NCI-H446 (cell line): ENCODE measurements at places on chromosomes 6 and 20.
A peak's percentile ranks its signal among the peaks of the same experiment; 100 is the strongest.

GRCh38 chr6:31737315-31737990 lies 1.1 kb upstream of the CLIC1 start:
- no peak for DNase-seq

GRCh38 chr6:47938405-47938804 lies 156.6 kb downstream of the OPN5 start:
- DNase-seq: no peak

DNA sequence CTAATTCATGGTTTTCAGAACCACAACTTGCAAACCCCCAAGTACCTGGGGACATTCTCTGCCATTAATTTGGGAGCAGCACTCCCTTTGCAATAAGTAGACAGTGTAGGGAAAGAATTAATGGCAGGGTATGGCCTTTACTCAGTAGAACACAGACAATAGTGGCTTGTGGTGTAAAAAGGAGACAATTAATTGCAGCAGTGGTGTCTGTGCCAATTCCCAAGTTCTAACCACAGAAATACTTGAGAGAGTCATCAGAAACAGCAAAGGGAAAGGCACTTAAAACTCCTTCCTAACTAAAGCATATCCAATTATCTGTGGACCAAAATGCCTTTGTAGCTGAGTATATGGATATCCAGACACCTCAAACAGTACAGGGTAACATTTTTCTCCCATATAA lies 257.6 kb upstream of the POU3F2 start:
- DNase-seq: no peak

DNA sequence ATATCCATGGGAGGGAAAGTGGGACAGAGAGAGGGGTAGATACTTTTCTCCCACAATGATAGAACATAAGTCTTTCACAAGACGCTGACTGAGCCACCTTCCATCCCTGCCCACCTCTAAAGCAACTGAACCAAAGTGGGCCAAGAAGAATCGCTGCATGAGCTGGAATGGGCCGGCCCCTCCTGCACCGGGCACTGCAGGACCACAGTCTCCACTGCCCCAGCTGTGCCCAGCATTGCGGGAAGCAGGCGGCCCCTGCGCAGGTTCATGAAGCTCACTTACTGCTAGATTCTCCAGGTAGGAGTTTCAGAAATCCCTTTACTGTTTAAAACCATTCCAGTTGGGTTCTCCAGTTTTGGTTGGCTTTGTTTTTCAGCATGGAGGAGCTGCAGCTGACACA lies 32.0 kb upstream of the CST7 start:
- no peak for DNase-seq

DNA sequence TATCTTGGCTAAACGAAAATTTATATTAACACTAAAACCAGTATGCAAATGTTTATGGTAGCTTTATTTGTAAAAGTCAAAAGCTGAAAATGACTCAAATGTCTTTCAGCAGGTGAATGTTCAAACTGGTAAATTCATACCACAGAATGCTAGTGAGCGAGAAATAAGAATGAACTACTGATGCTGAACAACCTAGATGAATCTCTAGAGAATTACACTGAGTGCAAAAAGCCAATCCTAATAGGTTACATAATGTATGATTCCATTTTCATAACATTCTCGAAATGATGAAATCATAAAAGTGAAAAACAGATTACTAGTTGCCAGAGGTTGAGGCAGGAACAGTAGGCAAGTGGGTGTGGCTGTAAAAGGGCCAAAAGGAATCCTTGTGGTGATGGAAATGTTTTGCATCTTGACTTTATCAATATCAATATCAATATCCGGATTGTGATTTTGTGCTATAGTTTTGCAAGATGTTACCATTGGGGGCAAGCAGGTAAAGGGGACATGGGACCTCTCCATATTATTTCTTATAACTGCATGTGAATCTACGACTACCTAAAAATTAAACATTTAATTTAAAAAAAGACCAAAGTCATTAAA lies 26.1 kb downstream of the ZNF311 start:
- DNase-seq: no peak

DNA sequence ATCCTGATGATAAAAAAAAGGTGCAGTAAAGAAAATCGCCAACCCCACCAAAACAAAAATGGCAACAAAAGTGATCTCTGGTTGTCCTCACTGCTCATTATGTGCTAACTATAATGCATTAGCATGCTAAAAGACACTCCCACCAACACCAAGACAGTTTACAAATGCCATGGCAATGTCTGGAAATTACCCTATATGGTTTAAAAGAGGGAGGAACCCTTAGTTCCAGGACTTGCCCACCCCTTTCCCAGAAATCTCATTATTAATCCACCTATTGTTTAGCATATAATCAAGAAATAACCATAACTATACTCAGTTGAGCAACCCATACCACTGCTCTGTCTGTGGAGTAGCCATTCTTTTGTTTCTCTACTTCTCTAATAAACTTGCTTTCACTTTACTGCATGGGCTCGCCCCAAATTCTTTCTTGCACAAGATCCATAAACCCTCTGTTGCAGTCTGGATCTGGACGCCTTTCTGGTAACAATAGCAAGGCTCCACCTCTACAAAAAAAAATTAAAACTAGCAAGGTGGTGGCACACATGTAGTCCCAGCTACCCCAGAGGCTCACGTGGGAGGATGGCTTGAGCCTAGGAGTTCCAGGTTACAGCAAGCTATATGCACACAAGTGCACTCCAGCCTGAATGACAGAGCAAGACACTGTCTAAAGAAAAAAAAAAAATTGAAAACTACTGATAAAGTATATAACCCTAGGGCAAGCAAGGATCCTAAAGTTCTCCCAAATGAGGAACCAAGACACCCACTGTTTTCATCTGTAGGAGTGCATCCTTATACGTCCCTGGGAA lies 278.8 kb upstream of the JARID2 start:
- DNase-seq: no peak

DNA sequence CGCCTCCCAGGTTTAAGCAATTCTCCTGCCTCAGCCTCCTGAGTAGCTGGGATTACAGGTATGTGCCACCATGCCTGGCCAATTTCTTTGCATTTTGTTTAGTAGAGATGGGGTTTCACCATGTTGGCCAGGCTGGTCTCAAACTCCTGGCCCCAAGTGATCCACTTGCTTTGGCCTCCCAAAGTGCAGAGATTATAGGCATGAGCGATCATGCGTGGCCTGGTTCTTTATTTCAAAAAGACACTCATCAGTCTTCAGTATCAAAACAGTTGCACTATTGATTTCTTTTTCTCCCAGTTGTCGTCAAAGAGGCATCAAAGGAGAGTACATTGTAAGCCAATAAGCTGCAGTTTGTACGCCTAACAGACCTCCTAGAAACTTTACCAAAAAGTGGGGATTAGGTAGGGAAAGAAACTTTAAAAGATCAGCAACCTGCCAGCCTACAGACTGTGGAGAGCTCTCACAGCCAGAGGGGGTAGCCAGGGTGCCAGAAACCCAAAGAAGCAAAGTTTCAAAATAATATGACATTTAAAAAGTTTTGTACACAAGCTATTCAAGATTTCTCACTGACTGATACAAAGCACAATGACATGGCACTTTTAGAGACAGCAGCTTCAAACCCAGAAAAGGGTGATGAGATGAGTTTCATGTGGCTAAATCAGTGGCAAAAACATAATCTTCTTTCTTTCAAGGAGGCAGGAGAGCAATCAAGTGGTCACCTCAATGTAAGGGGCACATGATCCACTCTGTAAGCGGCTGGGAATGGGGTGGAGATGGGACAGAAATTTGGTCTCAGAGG lies 83.0 kb upstream of the RALY start:
- no peak for DNase-seq

DNA sequence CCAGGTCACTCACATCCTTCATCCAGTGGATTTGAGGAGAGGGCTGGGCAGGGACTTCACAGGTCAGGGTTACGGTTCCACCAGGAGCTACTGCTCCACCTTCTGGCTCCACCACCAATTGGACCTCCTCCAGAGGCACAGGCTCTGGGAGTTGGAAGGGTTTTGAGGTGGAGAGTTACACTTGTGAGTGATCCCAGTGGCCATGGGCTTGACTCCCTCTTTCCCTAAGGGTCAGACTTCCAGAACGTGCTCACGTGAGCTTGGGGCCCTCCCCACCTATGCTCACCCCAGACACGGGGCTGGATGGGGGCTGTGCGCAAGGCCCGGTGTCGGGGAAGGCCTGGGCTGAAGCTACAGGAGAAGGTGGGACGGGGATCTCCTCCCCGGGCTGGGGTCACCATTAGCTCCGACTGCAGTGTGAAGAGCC lies 1.5 kb downstream of the AGER start:
- DNase-seq: no peak

GRCh38 chr6:36155662-36156061 lies 25.3 kb downstream of the MAPK13 start:
- DNase-seq: no peak

DNA sequence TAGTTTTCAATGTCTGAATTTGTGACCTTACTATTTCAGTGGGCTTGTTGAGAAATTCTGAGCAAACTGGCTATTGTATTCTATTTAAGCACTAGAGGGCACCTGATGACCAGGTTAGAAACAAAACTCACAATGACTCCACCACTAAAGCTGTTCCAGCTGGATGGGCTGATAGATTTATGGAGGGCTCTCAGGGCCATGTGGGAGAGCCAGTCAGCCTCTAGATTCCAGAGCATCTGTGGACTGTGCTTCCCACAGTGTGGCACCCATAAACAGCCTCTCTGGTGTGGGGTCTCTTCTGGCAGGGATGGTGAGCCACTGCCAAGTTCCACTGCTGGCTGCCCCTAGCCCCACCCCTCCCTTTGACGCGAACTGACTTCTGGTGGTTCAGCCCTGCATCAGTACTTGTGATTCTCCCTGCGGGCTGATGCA lies 29.2 kb downstream of the C6orf58 start:
- peak; percentile 62 for DNase-seq

- DNase-seq: no peak
These were observed 307.7 kb upstream of the DEFB115 start for GRCh38 chr20:30949761-30950160.

DNA sequence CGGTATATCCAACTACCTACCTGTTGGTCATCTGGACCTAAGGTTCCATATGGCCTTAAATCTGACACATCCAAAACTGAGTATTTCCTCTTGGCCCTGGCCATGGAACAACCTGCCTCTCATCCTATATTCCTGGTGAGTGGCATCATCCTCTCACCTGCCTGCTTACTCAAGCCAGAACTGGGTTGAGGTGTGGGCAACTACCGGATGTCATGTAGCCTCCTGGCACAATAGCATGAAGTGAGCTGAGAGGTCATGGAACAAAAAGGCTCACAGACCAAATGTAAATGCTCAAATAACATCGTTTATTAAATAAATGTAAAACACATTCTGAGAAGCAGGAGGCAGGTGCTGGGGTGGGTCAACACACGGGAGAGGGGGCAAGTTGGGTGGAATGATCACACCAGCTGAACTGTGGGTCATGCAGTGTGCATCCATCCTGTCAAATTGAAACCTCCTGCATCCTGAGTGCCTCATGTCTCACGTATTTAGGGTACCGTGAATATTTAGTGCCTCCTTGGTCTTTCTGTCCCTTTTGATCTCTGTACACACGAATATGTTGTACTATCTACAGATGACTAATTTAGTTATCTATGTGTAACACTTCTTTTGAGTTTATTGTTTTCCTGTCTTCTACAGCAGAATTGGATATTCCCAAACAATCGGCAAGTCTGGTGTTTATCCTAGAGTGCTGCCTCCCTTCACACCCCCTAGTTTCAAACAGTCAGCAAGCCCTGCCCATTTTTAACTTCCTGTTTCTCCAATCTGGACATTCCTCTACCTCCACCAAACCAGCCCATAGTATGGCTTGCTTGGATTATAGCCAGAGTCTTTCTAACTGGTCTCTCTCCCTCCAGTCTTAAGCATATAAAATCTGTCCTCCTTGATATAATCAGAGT lies 7.9 kb upstream of the POU5F1 start:
- DNase-seq: no peak

DNA sequence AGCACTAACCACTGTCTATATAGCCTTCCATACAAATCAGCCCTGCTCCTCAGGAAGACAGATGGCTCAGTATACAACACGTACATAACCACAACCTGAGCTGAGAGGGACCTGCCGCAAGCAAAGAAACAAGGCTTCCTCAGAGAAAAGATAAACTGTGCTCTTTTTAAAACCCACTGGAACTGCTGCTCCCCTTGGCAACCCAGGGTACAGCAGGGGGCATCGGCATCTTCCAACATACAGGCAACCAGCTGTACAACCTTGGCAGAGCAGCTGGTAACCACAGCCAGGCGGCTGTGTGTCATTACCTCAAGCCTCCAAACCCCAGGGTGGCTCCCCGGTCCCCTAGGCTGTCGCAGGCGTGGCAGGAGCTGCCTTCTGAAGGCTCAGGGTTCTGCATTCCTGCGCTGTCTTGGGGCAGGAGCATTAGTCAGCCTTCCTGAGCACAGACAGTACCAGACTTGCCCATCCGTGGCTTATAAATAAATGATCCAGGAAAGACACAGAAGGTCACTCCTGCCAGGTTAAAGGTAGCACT lies 249.5 kb downstream of the ADGRG6 start:
- DNase-seq: no peak

- DNase-seq: no peak
These were observed 101.8 kb upstream of the NHSL1 start for GRCh38 chr6:138601128-138601527.

- DNase-seq: no peak
These were observed 362.0 kb downstream of the CENPW start for GRCh38 chr6:126701676-126702560.

DNA sequence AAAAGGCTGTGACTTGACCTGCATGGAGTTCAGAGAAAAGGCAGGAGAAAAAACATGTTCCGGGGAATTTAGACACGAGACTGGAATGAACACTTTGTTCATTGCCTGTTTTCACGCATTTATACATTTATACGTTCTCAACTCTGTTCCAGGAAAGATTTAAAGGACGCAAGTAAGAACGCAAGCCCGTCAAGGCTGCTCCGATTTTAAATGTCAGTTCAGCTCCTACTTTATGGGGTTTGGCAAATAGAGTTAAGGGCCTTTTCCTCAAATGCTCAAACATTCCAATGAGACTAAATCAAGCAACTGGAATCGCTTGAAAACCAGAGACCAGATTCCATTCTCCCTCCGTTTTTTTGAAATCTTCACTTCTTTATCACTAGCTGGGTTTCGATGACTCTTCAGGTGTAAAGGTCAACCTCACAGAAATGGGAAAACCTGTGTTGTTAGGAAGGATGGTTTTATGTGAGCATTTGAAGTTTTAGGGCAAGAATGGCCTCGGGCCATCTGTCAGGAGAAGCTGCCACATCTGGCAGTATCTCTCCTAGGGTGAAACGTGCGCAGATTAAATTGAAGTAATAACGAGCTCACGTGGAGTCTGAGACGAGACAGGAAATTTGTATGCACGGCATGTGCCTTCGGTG lies 24.9 kb downstream of the TTLL2 start:
- DNase-seq: no peak

GRCh38 chr20:40931410-40932044 lies 97.1 kb upstream of the TOP1 start:
- DNase-seq: no peak

DNA sequence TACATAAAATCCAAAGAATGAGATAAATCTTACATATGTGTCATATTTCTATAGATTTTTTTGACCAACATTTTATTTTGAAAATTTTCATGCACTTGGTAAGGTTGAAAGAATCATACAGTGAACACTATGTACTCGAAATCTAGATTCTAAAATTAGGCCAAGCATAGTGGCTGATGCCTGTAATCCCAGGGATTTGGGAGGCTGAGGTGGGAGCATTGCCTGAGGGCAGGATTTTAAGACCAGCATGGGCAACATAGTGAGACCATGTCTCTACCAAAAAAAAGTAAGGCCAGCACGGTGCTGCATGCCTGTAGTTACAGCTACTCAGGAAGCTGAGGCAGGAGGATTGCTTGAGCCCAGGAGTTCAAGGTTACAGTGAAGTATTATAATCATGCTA lies 158.6 kb downstream of the LAMA2 start:
- DNase-seq: no peak
